ENCODE measurements at places on chromosomes 2 and 18. TPM values are rescaled to one million over a fixed set of nuclear protein-coding genes. Genes with fewer than 3 reads are reported as not detected.

DNA sequence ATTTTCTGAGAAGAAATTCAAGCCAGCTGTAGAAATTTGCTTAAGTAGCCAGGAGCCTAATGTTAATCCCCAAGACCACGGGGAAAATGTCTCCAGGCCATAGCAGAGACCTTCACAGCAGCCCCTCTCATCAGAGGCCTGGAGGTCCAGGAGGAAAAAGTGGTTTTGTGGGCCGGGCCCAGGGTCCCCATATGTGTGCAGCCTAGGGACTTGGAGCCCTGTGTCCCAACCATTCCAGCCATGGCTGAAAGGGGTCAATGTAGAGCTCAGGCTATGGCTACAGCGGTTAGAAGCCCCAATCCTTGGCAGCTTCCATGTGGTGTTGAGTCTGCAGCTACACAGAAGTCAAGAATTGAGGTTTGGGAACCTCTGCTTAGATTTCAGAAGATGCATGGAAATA, 14.2 kb upstream of the TTC21B start:
- no peak for DNase-seq

- peak; percentile 66 for DNase-seq
Observed at GRCh38 chr2:217691920-217692666, 310.7 kb downstream of the TNS1 start.

DNA sequence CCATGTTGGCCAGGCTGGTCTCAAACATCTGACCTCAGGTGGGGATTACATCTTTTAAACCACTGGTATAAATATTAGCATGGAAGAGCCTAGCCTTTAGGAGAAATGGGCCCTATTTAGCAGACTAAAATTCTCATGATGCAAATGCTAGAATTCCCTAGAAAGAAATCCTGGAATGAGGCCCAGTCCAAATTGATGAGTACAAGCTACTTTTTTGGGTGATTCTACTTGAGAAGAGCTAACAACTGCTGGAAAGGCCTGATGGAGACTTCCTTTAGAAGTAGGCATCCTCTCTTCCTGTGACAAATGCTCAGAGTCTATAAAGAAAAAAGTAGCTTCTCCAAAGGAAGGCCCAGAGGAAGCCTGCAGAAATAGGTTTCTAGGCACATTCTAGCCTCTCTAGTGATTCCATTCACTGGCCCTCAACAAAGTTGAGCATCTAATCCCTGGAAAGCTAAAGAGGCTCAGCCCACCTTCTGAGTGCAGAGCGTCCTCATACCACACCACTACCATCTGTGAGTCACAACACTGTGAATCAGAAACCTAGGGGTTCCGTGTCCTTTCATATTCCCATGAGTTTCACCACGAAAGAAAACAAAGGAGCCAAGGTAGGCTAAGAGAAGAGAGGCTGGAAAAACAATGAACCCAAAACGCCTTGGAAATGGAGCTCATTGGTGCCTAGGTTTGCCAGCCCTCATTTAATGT, 183.1 kb downstream of the C1D start:
- no peak for DNase-seq

DNA sequence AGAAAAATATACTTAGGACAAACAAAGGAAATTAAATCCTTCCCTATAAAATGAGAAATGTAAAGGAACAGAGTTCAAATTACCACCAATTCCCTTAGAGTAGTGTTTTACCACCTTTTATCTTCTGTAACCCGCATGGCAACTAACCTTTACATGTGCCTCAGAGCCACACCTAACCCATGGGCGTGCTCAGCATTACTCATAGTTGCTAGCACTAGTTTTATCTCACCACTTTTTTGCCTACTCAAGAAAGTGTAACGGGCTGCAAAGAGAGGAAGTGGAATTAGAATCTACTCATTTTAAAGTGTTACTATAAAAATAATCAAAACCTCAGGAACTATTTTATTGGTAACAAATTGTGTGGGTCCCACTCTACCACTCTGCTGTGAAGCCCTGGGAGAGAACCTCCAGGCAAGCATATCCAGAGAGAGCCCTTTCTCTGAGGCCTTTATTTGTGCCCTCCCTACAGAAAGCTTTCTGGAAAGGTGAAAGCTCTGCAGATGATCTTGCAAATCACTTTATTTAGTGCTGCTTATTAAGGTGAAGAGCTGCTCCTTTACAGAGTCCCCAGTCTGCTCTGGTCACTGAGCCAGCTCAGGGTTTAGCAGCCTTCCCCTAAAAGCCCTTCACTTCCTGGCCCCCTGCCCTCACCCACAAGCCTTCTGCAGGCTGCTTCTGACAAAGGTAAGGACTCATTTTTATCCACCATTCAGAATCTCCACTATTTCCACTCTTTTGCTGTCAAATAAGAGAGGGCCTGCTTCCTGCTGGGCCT, 98.8 kb downstream of the TRABD2A start:
- no peak for DNase-seq

- no peak for DNase-seq
Observed at GRCh38 chr2:3079466-3079865, 298.2 kb downstream of the EIPR1 start.

GRCh38 chr2:59875836-59876235, 677.6 kb downstream of the BCL11A start:
- no peak for DNase-seq

DNA sequence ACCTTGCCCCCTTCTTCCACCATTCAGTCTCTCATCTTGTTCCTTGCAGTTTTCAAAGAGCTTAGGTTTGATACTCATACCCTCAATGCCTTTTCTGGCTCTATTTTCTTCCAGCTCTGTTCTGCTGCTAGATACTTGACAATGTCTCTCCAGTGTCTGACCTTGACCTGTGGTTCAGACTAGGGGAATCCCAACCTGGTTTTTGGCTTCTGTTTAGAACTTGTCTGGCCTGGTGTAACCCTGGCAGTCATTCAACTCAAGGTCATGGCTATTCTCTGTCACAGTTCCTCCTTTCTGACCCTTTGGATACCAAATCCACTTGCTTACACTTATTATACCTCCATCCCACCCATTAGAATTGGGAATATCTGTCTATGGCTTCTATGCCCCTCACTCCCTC, 31.8 kb upstream of the IMP4 start:
- no peak for DNase-seq

DNA sequence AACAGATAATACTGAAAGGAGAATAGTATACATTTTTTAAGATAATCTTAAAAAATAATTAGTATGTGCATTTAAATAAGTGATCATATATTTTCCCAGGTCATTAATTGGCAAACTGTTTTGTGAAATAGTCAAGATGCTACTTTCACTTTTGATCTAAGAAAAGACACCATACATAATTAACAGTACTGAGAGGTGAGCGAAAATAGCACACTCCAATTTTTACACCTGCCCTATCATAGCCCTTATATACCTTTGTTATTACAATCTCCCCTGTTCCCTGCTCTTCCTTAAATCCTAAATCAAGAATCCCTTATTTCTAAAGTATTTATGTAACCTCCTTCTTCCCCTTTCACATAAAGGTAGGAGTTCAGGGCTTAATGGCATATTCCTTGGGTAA, 500.1 kb upstream of the LRATD1 start:
- DNase-seq = no peak

DNA sequence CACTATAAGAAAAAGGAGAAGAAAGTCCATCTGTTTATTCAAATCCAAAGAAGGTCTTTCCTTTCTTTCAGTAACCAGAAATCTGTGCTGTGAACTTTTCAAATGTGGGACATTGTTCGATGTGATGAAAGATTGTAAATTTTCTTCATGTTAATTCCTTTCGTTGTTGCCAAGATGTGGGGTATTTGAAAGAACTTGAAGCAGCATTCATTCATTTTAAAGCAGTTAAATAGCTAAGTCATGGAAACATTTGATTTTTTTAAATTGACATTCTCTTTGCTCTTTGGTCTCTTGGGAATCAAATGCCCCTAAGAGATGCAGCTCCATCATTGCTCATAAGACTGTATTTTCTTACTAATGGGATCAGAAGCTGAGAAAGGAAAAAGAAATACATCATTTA, 93.7 kb upstream of the EHBP1 start:
- DNase-seq = no peak

GRCh38 chr2:101546376-101547058, 71.6 kb upstream of the RFX8 start:
- no peak for DNase-seq

- DNase-seq = no peak
Observed at GRCh38 chr2:135963841-135964240, 21.6 kb downstream of the DARS1 start.

DNA sequence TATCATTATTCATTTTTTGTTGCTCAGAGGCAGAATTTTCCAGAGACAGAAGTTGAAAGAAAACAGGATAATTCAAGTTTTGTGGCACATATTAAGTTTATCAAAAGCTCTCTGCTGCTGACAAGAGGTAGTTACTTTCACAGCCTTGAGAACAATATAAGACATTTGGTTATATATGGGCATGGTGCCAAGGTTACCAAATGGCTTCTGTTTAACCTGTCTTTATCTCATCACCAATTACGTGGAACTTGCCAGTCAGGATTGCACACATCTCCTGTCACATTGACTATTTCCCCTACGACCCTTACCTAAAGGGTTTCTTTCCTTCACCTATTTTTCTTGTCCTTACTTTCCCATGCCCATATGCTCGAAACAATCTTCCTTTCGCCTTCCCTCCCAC, 35.9 kb downstream of the KLF7 start:
- no peak for DNase-seq

DNA sequence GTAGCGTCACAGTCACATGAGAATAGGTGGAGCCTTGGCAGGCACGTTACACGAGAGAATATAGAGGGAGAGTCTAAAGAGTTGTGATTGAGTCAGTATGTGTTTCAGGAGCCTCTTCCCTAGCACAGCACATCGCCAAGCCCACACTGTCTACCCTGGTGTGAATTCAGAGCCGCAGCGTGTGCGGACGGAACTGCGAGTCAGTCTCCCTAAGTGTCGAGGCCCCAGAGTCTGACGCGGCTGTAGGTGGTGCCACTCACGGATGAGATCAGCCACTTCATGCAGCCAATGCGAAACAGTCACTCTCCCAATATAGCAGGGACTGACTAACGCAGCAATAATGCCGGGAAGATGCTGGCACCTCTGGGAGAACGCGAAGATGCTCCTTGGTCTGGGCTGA, 587.3 kb upstream of the ID2 start:
- no peak for DNase-seq

DNA sequence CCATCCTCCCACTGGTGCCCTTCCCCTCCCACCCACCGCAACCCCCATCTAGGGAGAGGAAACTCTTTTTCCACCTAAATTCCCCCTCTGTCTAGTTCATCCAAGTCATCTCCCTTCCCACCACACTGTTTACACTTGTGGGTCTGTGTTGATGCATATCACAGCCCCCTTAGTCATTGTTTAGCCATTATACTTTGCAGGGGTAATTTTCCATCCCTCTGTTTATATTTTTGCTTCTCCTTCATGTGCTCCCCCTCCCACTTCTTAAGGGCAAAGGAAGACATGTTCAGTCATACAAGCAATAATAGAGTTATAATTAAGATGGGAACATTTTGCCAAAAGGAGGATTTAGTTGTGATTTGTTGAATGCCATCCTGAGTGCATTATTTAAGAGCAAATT, 187.8 kb upstream of the TNP1 start:
- DNase-seq = no peak

DNA sequence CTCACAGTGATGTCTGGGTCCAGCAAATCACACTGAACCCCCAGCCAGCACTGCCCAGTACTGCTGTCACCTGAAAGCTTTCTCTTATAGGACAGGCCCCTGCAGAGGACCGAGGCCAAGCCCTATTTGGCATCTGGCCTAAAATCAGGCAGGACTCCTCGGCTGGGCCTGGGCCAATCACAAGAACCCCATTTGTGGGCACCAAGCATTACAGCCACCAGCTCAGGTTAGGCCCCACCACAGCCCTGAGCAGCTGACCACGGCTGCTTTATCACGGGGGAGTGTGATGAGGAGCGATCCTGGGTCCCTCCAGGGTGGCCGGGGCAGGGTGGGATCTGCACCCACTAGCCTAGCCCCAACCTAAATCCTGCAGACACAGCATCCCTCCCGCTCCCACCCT, 8.2 kb downstream of the BIN1 start:
- no peak for DNase-seq

DNA sequence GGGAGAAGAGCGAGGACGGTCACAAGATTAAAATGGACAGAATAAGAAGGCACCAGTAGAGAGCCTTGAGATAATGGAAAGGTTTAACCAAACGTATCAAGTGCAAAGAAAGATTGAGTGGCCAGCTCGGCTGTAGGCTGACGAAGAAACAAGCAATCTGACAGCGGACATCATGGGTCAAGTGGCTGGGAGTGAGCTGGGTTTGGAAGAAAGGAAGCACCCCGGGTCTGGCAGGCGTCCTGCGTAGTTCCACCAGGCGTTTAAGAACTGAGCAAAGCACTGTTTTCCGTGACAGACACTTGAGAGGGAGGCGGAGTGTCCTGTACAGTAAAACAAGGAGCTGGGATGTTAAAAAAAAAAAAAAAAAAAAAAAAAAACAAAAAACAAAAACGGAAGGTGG, 27.1 kb downstream of the DAPL1 start:
- no peak for DNase-seq

- no peak for DNase-seq
Observed at GRCh38 chr2:101884423-101884822, 107.3 kb upstream of the IL1R2 start.

DNA sequence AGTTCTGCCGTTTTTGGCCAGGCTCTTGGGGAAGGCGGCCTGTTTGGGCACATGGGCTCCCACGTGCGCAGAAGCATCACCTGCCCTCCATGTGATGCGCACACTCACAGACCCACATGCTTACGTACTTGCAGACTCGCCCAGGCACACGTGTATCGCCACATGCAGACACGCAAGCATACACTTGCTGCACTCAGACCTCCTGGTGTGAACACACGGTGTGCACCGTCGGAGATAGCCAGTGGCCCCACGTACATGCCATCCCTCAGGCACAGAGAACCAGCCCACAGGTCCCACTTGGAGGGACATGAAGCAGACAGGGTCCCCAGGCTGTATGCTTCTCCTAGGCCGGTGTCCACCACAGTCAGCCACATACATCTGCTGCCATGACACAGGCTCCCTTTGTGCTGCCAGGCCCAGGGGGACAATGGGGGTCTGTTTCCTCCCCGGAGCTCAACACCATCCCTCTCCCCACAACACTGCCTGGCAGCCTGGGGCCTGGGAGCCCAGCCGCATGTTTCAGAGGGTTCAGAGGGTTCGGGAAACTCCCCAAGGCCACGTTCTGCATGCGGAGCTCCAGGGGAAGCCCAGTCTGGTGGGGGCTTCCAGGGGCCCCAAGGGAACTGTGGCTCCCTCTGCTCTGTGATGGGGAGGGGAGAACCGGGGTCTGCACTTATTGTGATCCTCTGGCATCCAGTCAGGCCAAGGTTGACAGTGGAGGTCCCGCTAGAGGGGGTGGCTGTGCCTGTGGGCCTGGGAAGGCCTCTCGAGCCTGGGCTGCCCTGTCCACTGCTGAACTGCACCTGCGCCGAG, 208.1 kb upstream of the HAAO start:
- DNase-seq = peak; percentile 41

GRCh38 chr18:11676867-11677266, 12.2 kb upstream of the GNAL start:
- peak; percentile 6 for DNase-seq

The CNTNAP5 gene
- total RNA-seq = not detected

The ACTG2 gene
- 2.8 TPM for total RNA-seq

The SPP2 gene
- total RNA-seq = 76.4 TPM

The FOXI3 gene
- not detected for total RNA-seq

The ARHGEF4 gene
- 1.3 TPM for total RNA-seq

The NXPH2 gene
- not detected for total RNA-seq

The DNAJC5G gene
- total RNA-seq = not detected

Data from left lobe of liver (tissue), 2 donors.